ENCODE measurements at places on chromosomes 13 and 19. TPM values are rescaled to one million over a fixed set of nuclear protein-coding genes. Genes with fewer than 3 reads are reported as not detected.

Gene SLITRK1
- total RNA-seq = not detected

DNA sequence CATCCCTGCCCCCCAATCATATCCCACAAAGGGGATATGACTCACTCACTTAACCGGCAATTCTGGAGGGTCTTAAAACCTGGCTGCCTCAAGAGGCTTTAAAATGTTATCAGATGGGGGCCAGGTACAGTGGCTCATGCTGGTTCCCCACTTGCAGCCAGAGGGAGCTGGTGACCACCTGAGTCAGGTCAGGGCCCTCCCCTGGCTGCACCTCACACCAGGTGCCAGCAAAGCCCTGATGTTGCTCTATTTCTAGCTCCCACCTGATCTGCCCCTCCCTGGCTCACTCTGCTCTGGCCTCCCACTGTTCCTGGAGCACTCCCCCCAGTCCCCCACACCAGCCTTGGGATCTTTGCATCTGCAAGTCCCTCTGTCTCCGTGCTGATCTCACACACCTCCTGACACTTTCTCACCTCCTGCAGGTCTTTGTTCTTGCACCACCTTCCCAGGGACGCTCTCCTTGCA is 14.2 kb downstream of the HPN start:
- no peak for DNase-seq

- DNase-seq = peak; percentile 90
Observed at GRCh38 chr19:2491130-2491801, 15.3 kb downstream of the GADD45B start.

DNA sequence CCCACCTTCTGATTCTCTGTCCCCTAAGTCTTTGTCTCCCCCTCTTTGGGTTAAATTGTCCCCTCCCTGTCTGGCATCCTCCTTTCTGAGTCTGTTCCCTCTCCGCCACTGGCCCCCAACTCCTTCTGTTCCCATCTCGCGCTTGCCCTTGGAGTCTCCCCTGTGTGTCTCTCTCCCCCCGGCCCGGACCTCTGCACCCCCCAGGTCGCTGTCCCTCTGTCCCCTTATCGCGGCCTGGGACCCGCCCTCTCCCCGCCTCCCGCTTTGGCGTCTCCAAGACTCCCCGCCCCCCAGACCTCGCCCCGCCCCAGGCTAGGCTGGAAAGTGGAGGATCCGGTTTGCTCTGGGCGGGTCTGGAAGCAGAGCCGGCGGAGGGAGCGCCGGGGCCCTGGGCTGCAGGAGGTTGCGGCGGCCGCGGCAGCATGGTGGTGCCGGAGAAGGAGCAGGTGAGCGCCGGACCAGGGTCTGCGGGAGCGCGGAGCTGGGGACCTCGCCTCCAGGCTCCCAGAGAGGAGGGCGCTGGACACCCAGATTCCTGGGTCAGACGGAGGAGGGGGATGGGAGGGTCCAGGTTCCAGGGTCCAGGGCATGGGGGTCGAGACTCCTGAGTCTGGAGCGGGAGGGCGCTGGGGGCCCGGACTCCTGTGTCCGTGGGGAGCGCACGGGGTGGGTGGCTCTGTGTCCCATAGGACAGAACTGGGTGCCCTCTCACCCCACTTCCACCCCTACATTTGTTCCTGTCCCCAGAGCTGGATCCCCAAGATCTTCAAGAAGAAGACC is at the start of gene TRPM4:
TRPM4 (plus strand) TSS at position 348 of the 780 bp plus-strand sequence; CDS start at position 423, 75 bp downstream.
- peak; percentile 92 for DNase-seq

DNA sequence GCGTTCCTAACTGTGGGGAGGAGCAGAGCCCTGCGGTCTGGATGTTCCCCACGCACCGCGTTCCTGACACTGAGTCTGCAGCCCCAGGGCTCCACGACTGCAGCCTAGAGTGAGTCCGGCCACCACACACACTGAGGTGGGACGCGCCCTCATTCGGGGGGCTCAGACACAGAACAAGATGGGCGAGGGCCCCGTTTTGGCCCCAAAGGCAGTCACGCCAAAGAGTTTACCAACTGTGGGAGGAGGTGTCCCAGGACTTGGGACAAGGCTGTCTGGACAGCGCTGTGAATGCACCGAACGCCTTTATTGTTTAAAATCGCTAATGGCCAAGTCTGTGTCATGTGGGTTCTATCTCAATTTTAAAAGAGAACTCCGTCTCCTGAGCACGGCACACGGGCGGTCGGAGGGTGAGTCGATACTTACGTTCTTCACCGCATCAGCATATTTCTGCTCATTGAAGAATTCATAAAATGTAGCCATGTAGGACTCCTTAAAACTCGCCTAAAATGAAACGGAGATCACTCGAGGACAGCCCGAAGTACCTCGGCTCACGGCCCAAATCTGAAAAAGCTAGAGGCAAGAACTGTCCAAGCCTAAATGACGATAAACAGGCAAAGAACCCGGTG is 35.2 kb upstream of the C13orf46 start:
- DNase-seq = no peak

GRCh38 chr13:73759434-73759833 is 374.8 kb downstream of the KLF12 start:
- DNase-seq = no peak
